Colonic mucosa (tissue), 4 donors: ENCODE measurements at places on chromosomes 6 and 20.

DNA sequence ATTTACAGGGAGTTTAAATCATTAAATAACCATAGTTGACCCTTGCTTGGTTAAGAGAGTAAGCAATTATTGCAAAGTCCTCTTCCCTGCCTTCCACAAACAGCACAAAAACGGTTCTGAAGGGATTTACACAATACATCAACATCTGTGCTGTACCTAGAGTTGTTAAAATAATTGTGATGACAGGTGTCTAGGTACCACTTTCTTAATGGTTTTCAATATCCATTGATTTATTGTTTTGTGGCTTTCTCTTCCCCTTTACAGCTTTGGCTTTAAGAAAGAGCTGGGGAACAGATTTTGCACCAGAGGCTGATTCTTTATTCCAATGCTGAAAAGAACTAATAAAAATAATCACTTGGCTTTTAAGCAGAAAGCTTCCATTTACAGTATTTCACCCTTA is 598 bp upstream of the SOX4 start:
- no peak for DNase-seq

DNA sequence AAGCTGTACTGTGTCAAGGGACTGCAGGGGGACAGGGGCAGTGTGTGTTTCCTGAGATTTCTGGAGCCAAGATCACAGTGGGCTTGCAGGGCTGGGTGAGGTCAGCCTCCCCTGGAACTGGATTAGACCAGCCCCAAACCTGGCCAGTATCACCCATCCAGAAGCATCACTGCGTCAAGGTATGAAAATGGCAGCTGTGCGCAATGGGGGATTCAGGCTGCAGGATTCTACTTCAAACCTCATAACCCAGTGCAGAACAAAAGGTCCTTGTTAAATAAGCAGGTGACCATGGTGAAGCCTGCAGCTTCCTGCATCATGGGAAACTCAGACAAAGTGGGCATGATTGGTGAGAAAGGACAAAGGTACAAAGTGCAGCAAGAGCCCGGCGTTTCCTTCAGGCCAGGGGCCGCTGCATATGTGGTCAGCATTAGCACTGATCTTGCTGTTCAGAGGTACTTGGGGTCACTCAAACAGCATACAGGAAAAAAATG is 33.4 kb downstream of the TRAF3IP2 start:
- DNase-seq = no peak

GRCh38 chr6:97841763-97842162 is 558.7 kb upstream of the MMS22L start:
- no peak for DNase-seq

DNA sequence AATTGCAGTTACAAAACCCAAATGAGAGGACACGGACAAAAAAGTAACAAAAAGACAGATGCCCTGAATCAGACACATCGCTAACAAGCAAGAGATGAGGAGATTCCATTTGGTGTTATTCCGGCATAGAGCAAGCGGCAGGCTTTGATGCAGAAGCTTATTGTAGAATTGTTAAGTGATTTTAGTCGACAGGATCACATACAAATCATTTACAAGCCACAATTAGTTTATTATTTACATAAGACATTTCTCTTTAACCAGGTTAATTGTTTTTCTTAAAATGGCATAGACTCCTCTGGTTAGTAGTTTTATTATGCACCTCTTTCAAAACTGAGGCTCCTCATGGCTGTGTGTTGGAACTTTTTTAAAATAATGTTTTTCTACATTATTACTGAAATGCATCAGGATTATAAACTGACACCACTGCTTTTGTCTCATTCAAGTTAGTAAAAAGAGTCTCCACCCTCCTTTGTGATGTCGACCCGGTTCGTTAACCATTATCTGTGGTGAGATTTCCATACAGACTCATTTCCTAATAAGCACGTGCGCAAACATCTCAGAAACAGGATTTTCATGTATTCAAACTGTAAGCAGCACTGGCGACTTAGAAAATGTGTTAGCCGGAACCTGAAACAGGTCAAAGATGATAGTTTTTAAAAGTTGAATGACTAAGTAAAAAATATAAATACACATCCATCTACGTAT is 119.8 kb downstream of the COL12A1 start:
- no peak for DNase-seq

DNA sequence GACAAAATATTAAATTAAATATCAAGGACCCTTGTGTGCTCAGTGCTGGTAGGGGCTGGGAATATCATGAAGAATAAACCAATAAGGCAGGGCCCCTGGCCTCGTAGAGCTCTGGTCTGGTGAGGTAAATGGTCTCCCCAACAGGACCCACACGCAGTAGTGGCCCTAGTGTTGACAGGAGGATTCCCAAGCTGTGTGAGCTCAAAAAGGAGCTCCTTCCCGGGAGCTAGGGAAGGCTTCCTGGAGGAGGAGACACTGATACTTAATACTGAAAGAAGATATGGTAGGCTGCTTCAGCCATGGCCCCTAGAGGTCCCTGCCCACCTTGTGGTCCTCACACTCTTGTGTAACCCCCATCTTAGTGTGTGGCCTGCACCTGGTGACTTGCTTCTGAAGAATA is 209.1 kb downstream of the NFATC2 start:
- DNase-seq = no peak

- DNase-seq = no peak
These were observed 110.8 kb upstream of the SCP2D1 start for GRCh38 chr20:18702736-18703135.

DNA sequence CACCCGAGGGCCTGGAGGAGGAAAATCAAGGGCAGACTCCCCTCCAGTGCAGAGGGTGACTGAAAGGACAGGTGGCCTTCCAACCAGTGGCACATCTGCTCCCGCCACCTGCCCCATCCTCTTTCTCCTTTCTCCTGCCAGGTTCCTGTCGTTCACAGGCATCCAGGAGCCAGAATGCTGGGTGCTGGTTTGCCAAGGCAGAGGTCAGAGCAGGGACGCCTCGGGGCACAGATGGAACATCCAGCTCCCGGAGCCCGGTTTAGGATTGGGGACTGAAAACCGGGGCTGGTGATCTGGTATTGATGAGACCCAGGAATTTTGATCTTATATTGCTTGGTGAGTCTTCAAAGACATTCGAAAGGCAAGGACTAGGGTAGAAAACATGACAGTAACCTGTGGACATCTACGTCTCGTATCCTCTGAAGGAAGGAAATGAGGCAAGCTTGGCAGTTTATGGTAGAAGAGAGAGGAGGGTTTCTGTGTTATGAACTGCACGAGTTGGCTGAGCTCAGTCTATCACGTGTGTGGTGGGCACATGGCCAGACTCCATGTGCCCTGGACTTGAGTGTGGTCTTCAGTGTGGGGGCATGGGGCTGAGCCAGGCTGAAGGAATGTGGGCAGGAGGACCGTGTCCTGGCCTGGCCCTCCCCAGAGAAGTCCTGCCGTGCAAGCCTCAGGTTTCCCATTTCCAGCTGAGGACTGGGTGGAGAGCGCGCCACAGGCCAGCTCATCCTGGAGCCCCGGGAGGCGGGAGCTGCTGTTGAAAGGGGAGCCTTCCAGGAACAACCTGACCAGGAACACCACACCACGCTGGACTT is 74.2 kb downstream of the IRF4 start:
- DNase-seq = no peak

DNA sequence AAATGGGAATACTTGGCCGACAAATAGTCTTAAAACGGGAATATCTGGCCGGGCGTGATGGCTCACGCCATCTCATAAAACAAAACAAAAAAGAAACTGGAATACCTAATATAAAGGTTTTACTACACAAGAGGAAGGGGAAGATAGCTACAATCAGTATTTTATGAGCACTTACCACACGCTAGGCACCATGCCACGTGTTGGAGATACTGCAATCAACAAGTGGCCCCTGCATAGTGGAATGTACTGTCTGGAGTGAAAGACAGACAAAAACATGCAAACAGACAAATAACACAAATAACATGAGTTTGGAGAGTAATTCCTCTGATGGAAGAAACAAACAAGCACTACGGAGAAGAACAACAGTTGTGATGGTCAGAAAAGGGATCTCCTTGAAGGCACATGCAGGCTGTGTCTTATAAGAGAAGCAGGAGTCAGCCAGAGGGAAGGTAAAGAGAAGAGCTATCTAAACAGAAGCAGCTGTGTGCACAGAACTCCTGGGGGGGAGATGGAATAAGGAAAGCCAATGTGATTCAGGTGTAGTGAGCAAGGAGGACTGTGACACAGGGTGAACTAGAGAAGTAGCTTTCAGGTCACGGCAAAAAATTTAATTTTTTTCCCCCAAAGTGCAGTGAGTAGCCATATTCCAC is 39.1 kb upstream of the AKIRIN2 start:
- no peak for DNase-seq
